ENCODE measurements at places on chromosomes 2 and 18. TPM values are rescaled to one million over a fixed set of nuclear protein-coding genes. Genes with fewer than 3 reads are reported as not detected.

Gene AKAIN1
- polyA plus RNA-seq = not detected

Gene AGAP1
- polyA plus RNA-seq = 1.4 TPM

Gene KIAA2012
- not detected for polyA plus RNA-seq

Gene ERBB4
- not detected for polyA plus RNA-seq

Gene GRHL1
- polyA plus RNA-seq = 0.14 TPM

Gene TBR1
- not detected for polyA plus RNA-seq

Gene ANKRD23
- polyA plus RNA-seq = not detected

Gene ALPI
- polyA plus RNA-seq = not detected

DNA sequence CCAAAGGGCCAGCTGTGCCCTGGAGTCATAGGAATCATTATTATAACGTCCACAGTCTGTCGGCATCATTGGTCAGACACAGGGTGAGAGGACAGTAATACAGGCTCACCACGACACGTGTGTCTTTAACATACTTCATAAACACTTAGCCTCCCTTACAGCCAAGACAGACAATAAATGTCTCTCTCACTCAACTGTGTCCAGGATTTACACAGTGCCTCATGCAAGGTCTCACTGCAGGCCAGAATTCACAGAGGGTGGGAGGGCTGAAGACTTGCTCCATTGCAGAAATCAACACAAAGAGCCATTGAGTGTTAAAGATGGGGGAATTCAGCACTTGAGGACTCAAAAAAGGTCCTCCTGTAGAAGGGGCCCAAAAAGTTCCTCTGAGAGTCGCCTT is 210.5 kb downstream of the BCL2 start:
- DNase-seq = no peak
- peaks cover 15% of the 10 kb centered on the region for H3K4me1 ChIP-seq
- no peaks in the 10 kb centered on the region for H3K36me3 ChIP-seq
- no peak overlapping the region for H3K27ac ChIP-seq
- no peak overlapping the region for H3K4me3 ChIP-seq

DNA sequence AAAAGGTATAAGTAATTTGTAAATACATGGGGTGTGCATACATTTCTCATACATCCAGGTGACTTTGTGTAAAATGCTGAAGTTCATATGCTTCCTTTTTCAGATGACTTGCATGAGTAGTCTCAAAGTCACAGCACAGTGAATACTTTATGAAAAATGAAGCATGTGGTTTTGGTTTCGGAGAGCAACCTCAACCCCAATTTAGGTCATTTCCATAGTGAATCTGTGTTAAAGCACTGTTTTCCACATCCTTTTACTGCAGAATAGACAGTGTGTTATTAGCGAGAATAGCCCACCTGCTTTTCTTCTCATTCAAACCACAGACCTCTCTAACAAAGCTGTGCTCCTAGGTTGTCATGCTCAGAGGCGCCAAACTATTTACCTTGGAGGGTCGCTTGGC is 204.4 kb upstream of the RASGRP3 start:
- H3K4me1 ChIP-seq = peaks cover 6% of the 10 kb centered on the region
- no peak overlapping the region for H3K4me3 ChIP-seq
- no peaks in the 10 kb centered on the region for H3K36me3 ChIP-seq
- H3K27ac ChIP-seq = no peak overlapping the region
- no peaks in the 10 kb centered on the region for H3K27me3 ChIP-seq

GRCh38 chr18:66874812-66875474 is 271.1 kb upstream of the CDH19 start:
- no peaks in the 10 kb centered on the region for H3K4me1 ChIP-seq
- no peaks in the 10 kb centered on the region for H3K36me3 ChIP-seq

- no peaks in the 10 kb centered on the region for H3K4me1 ChIP-seq
- no peak overlapping the region for H3K4me3 ChIP-seq
- H3K36me3 ChIP-seq = no peaks in the 10 kb centered on the region
- no peak overlapping the region for H3K27ac ChIP-seq
- H3K27me3 ChIP-seq = no peaks in the 10 kb centered on the region
Observed at GRCh38 chr2:45220227-45220626, 211.0 kb upstream of the SIX2 start.

DNA sequence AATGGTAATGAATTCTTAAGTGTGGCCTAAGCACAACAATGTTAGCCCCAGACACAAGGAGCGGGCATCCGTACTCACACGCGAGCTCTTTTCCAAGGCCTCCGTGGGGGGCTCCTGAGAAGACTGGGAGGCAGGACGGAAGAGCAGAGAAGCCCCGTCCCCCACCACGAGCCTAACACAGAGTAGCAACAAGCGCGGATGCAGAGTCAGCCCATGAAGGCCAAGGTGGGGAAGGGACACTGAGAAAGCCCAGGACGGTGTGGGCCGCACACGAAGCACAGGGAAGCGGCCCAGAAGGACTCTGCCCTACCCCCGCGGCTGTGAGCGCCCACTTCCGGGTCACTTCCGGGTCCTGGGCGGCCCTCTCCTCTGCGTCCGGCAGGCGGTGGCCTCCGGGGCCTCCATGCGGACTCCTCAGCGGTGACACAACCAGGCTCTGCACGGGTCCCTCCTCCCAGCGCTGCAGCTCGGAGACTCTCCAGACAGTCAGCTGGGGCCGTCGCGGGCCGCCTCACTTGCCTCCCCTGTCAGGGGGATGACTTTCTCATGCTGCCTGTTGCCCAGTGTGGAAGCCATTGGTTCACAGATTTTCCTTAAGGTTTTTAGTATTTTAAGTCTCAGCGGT is 151.5 kb downstream of the MTCL1 start:
- H3K36me3 ChIP-seq = no peaks in the 10 kb centered on the region
- no peak for DNase-seq
- H3K4me1 ChIP-seq = no peaks in the 10 kb centered on the region
- no peaks in the 10 kb centered on the region for H3K27me3 ChIP-seq

DNA sequence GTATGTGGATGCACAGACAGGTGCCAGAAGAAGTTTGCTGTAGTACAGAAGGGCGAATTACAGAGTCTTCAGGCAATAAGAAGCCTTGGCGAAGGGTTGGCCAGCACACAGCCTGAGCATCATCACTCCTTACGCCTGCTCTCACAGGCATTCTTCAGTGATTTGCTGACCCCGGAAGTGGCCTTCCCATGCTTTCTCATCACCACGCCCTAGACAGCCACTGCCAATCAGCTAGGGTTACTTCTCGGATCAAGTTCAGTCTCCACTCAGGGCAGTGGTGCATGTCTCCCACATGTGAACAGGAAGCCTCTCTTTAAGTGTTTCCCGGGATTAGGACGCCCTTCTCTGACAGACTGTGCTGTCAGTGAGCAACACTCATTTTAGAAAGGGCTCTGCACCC is 81.8 kb downstream of the C1QL2 start:
- no peak for DNase-seq
- no peak overlapping the region for H3K4me3 ChIP-seq
- no peak overlapping the region for H3K27ac ChIP-seq
- H3K27me3 ChIP-seq = no peaks in the 10 kb centered on the region

DNA sequence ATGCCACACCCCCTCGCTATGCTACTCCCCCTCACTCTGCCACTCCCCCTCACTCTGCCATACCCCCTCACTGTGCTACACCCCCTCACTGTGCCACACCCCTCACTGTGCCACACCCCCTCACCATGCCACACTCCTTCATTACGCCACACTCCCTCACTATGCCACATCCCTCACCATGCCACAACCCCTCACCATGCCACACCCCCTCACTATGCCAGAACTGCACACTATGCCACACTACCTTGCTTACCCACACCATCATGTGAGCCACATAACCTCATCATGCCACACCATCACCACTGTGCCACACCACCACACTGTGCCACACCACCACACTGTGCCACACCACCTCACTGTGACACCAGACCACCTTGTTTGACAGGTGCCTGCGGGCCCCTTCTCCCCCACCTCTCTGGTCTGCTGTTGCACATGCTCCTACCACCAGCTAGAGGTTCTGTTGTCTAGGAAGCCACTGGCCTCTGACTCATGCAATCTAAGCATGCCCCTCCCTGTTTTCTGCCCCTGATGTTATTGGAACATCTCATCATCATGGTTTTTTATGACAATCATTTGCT is 22.0 kb downstream of the MARCHF4 start:
- peaks cover 79% of the 10 kb centered on the region for H3K4me1 ChIP-seq
- no peak overlapping the region for H3K27ac ChIP-seq
- no peaks in the 10 kb centered on the region for H3K27me3 ChIP-seq
- no peak overlapping the region for H3K4me3 ChIP-seq
- no peaks in the 10 kb centered on the region for H3K36me3 ChIP-seq
- peak; percentile 26 for DNase-seq

DNA sequence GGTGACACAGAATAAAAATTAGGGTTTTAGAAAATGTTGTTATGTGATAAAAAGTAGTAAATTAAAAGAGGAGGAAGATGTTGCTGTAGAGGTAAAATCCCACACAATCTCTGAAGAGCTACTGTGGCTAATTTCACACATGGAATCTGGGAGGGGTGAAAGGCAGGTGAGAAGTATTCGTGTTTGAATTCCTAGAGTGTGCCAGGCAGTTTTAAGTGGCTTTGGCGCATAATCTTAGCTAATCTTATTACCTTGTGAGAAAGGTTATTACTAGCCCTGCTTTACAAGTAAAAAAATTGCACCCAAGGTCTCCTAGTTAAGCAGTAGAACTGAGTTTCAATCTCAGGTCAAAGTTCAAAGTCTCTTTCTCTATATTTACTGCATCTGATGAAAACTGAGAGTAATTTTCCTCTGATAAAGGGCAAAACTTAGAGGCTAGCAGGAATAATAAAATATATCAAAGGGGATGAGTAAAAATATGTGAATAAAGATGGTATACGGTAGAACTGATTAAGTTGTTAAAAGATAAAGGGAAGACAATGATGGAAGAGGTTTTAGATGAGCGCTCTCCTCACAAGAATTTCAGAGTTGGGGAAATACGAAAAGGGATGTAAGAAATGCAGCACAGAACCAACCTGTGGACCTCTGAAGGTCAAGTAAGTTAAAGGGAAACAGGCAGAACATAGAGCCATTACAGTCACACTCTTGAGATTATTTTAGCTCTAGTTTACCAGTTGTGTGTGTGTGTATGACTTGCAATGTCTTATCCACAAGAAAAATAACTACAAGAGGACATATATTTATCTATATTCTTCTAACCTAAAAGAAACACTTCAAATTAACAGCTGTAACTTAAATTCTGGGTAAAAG is 34.8 kb downstream of the GAREM1 start:
- H3K4me1 ChIP-seq = no peaks in the 10 kb centered on the region
- DNase-seq = no peak
- H3K27ac ChIP-seq = no peak overlapping the region
- no peaks in the 10 kb centered on the region for H3K36me3 ChIP-seq
- H3K4me3 ChIP-seq = no peak overlapping the region

DNA sequence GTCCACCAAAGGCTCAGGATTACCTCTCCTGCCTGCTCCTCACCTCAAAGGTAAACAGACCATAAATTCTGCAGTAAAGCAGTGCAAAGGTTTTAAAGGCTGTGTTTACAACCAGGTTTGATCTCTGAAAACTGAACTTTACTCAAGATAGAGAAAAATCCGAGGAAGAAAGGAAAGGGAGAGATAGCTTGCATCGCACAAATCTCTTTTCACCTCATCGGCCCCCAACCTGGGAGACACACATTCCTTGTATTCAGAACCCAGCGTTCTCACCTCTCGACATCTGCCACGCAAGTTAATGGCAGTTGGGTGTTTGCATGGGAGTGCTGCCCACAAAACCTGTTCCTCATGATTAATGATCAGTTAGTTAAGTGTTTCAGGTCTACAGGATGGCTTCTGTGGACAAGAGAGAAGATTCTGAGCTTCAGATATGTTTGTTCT is 72.6 kb downstream of the GATA6 start:
- DNase-seq = no peak
- H3K27ac ChIP-seq = no peak overlapping the region
- no peaks in the 10 kb centered on the region for H3K36me3 ChIP-seq
- no peak overlapping the region for H3K4me3 ChIP-seq

GRCh38 chr18:58195278-58195765 is 151.3 kb downstream of the NEDD4L start:
- no peak overlapping the region for H3K4me3 ChIP-seq
- H3K4me1 ChIP-seq = no peaks in the 10 kb centered on the region
- no peaks in the 10 kb centered on the region for H3K27me3 ChIP-seq
- H3K36me3 ChIP-seq = no peaks in the 10 kb centered on the region
- peak; percentile 22 for DNase-seq
- H3K27ac ChIP-seq = no peak overlapping the region

GRCh38 chr2:28582152-28582551 is 86.3 kb downstream of the PLB1 start:
- no peak for DNase-seq
- no peak overlapping the region for H3K4me3 ChIP-seq
- no peaks in the 10 kb centered on the region for H3K36me3 ChIP-seq
- H3K4me1 ChIP-seq = peaks cover 12% of the 10 kb centered on the region
- H3K27me3 ChIP-seq = no peaks in the 10 kb centered on the region
- H3K27ac ChIP-seq = no peak overlapping the region

GRCh38 chr2:134919341-134920210 is 954 bp downstream of the CCNT2 start:
- H3K27ac ChIP-seq = peak overlapping the region; percentile 95
- H3K4me1 ChIP-seq = peaks cover 59% of the 10 kb centered on the region
- H3K27me3 ChIP-seq = no peaks in the 10 kb centered on the region
- H3K36me3 ChIP-seq = no peaks in the 10 kb centered on the region
- DNase-seq = peak; percentile 52

- H3K4me3 ChIP-seq = no peak overlapping the region
- no peak overlapping the region for H3K27ac ChIP-seq
- DNase-seq = no peak
- H3K27me3 ChIP-seq = no peaks in the 10 kb centered on the region
Observed at GRCh38 chr18:57737400-57738060, 65.6 kb downstream of the ATP8B1 start.

GRCh38 chr2:156592809-156593593 is 156.8 kb downstream of the GPD2 start:
- DNase-seq = no peak
- no peaks in the 10 kb centered on the region for H3K36me3 ChIP-seq
- H3K27ac ChIP-seq = no peak overlapping the region
- no peaks in the 10 kb centered on the region for H3K27me3 ChIP-seq
- H3K4me1 ChIP-seq = no peaks in the 10 kb centered on the region

- no peaks in the 10 kb centered on the region for H3K27me3 ChIP-seq
- DNase-seq = no peak
- H3K4me3 ChIP-seq = no peak overlapping the region
Observed at GRCh38 chr2:238943338-238944067, 95.6 kb downstream of the TWIST2 start.

GRCh38 chr2:45776160-45776955 is 124.9 kb downstream of the PRKCE start:
- no peaks in the 10 kb centered on the region for H3K27me3 ChIP-seq
- no peak overlapping the region for H3K4me3 ChIP-seq
- H3K36me3 ChIP-seq = no peaks in the 10 kb centered on the region
- no peak for DNase-seq

GRCh38 chr2:127359520-127359919 is 28.3 kb downstream of the MAP3K2 start:
- no peaks in the 10 kb centered on the region for H3K27me3 ChIP-seq
- H3K4me1 ChIP-seq = peaks cover 32% of the 10 kb centered on the region
- no peak overlapping the region for H3K4me3 ChIP-seq

DNA sequence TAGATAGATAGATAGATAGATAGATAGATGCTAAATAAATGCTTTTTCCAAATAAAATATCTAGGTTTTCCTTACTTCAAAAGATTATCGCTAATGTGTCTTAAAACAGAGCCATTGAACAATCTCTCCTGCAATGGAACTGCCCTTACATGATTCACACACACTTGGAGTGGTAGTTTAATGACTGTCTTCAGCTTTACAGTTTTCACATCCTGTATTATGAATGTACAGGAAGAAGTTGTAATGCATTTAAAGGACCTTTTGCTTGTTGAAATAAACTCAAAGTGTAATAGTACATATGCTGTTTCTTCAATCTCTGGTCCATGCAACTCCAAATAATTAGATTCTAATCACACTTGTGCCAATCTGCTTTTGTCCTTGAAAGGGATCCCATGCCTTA is 797.6 kb upstream of the CDH2 start:
- no peaks in the 10 kb centered on the region for H3K27me3 ChIP-seq
- DNase-seq = no peak
- no peaks in the 10 kb centered on the region for H3K36me3 ChIP-seq
- H3K4me3 ChIP-seq = no peak overlapping the region
- H3K4me1 ChIP-seq = no peaks in the 10 kb centered on the region
